ENCODE measurements at places on chromosomes 2 and 18.
A peak's percentile ranks its signal among the peaks of the same experiment; 100 is the strongest.

DNA sequence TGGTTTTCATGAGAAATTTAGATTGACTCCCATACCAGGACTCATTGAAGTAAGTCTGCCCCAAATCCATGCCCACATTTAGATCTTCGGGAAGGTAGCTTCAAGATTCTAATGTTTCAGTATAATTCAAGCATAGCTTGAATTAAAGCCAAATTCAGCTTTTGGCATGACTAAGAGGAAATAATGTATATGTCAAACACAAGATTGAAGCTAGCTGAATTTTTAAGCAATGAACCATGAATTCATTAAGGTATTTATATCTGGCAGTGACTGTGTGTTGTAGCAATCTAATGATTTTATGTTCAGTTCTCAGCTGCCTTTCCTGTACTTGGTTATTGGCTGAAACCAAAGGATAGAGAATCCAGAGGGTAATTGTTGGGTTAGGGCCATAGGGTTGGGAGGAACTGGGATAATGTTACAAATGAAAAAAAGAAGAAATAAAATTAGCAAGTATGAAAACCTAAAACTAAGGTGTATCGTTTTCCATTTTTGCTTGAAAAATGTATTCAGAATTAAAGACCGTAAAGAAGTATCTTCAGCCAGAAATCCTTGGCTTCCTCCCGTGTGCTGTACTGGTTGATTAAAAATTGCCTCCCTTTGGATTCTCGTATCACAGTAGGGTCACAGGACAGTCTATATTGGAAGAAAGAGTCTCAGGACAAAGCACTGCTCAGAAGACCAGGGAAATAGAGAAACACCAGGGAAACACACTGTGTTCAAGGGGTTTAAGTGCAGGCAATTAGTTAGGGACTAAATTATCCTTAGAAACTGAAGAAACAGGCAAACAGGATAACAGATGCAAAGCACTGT is 119.0 kb upstream of the FN1 start:
- no peak for DNase-seq

- DNase-seq = no peak
Observed at GRCh38 chr18:48059455-48060010, 129.1 kb upstream of the SMAD2 start.

GRCh38 chr2:178542161-178542560 is 61.9 kb downstream of the PLEKHA3 start:
- peak; percentile 43 for DNase-seq

- DNase-seq = peak; percentile 87
Observed at GRCh38 chr2:233829193-233830110, 24.9 kb downstream of the HJURP start.

GRCh38 chr18:9673296-9674251 is 34.5 kb upstream of the RAB31 start:
- DNase-seq = peak; percentile 75

DNA sequence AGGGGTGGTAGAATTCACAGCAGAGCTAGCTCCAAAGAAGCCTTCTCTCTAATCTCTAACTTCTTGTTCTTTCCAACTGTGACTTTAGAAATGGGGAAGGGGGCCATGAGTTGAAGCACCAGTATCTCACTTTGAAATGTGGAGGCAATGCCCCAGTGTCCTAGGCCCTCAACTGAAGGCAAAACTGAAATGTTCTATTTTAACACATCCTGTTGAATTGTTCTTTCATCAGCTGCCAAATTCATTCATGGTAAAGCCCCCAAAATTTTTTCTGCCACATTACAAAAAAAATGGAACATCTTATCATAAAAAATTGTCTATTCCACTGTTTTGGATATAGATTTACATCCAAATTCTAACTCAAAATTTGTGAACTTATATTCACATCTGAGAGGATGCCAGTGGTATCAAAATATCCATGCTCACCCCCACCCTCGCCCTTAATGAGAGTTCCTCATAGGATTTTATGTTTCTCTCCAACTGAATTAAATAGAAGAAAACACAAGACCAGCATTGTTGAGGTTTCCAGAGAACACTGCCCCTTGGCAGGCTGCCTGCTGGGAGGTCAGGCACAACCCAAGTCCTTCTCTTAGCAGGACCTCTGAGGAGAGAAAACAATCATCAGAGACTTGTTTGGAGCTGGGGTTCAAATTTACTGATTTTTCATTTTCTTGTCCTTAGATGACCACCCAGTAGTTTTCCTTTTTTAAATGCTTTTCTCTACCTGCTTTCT is 147.4 kb upstream of the PGAP1 start:
- no peak for DNase-seq

- DNase-seq = no peak
Observed at GRCh38 chr2:141554810-141555209, 576.0 kb downstream of the LRP1B start.

DNA sequence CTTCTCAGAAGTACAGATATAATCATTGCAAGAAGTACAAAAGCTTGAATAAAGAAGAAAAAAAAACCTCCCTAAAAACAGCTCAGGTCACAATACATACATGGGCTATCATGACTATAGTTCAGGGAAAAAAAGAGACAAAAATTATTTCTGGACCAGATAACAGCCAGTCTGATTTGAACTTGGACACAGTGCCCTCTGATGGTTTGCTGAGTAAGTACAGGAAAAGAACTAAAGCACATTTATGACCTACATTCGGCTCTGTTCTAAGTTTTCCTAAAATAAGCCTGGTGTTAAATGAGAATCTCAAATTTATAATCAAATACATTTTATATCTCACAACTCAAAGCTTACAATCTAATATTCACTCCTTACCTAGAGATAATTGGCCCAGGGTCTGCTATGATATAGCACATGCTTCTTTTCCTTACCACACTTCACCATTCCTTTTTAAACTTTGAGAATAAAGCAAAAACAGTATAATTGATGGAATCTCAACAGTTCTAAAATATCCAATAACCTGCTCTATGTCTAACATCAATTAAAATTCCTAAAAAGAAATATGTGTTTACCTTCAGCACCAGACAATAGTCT is 81.1 kb downstream of the RAPH1 start:
- no peak for DNase-seq

GRCh38 chr18:58536534-58537271 is 92.2 kb downstream of the ALPK2 start:
- no peak for DNase-seq

GRCh38 chr2:159879051-159879604 is 81.1 kb upstream of the CD302 start:
- DNase-seq = no peak

DNA sequence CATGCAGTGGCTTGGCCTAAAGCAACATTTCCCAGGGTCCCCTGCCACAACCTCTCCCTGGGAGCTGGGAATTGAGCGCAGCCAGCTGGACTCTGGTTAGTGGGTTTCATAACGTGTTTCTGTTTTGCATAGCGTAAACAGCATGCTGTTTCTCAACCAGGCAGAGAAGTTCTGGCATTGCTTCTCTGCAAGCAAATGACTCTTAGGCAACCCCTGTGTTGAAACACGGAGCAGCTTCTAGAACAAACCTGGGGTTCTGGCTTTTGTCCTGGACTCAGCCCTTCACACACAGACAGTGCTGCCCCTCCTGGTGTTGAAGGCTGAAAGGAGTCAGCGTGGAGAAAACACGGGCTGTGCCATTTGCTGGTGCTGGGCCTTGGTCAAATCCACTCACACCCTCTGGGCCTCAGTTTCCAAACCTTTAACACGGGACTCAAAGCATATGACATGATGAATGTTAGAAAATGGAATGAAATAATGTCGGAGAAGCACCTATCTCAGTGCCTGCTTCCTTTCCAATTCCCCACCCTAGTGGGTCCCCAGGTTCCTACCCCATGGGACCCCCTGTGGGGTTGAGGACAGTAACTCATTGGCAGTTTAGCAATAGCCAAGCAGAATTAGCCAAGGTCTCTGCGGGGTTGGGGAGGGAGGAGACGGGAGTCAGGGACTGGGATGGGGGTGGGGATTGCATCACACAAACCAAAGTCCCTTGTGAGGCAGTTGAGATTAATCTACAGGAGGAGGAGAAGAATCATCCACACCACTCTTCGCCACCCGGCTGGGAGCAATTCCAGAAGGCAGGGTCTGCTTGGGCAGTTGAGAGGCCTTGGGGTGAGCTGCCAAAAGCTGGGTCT is 30.2 kb upstream of the IL1R2 start:
- peak; percentile 99 for DNase-seq

GRCh38 chr2:142973822-142974207 is 96.4 kb downstream of the KYNU start:
- DNase-seq = no peak

- DNase-seq = no peak
Observed at GRCh38 chr2:64015898-64016297, 3.3 kb downstream of the VPS54 start.

DNA sequence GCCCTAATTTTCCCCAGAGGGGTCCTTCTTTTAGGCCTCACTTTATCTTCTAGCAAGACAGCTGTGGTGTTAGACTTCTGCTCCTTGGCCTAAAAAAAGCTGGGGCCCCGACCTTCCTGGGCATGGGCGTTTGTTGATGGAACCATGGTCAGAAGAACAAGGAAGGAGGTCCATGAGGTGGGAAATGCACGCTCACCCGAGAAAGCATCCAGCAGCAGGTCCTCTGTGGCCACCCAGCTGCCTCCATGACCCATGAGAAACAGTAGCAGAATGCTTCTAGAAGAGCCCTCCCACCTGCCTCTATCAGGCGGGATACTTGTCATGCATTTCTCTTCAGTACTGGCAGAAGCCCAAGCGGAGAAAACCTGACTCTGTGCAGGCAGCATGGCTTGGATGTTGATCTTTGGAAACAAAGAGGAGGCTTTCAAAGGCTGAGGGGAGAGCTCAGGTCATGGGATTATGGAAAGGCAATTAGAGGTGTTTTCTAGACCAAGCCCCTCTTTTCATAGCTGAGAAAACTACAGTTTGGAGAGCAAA is 249.1 kb downstream of the FAM210A start:
- no peak for DNase-seq

- no peak for DNase-seq
Observed at GRCh38 chr2:28547223-28547860, 51.5 kb downstream of the PLB1 start.

DNA sequence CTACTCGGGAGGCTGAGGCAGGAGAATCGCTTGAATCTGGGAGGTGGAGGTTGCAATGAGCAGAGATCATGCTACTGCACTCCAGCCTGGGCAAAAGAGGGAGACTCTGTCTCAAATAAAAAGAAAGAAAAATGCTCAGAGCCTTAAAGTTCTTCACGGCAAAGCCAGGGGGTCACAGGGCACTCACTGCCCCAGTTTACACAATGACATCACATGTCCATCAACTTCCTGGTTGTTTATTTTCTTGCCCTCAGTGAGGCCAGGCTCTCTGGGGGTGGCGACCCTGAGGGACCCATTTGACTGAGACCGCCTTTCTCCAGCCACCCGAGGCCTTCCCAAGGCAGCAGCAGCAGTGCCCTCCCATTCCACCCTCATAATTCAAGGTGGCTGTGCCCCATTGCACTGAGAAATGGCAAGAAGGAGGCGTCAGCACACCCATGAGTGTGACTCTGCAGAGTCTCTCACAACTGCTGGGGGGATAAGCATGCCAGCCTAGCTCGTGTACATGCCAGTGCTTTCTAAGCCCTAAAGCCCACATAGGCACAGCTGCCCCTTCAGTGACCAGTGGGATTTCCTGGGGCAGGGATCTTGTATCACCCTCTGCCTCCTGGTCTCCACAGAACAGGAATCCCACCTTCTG is 50.0 kb downstream of the SFXN5 start:
- DNase-seq = no peak

Measured in vagina (tissue), 2 donors.